ENCODE measurements at places on chromosomes 6 and 20.

GRCh38 chr6:3022765-3023662 is 23.3 kb downstream of the NQO2 start:
- peak; percentile 22 for DNase-seq

DNA sequence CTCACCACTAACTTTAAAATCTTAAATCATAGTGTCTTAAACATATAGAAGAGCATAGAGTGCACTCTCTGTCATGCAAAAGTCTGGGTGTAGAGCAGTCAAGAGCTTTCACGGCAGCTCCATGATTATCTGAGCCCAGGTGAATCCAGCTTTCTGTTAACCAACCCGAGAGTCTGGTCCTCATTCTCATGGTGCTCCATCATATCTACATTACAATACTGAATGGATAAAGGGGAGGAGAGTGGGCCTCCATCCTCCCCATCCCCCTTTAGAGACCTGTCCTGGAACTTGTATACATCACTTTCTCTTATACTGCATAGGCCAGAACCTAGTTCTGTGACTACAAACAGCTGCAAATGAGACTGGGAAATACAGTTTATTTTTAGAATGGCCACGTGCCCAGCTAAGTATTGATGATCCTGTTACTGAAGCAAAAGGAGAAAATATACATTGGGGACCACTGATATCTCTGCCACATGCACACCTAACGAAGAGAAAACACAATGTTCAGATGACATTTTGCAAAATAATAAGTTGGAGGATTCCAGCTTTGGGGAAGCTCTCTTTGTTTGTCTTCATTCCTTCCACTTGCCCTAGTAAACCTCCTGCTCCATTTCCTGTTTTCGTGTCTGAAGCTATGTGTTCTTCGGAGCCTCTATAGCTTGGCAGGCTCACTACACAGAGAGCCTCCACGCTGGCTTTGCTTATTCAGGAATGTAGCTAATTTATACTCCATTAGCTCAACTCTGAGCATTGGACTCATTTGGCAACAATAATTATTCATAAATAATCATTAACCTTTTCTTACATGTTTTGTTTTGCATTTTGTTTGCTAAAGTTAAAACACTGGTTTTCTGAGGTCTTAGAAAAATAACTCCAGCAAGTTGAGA is 110.1 kb downstream of the IYD start:
- DNase-seq: no peak

DNA sequence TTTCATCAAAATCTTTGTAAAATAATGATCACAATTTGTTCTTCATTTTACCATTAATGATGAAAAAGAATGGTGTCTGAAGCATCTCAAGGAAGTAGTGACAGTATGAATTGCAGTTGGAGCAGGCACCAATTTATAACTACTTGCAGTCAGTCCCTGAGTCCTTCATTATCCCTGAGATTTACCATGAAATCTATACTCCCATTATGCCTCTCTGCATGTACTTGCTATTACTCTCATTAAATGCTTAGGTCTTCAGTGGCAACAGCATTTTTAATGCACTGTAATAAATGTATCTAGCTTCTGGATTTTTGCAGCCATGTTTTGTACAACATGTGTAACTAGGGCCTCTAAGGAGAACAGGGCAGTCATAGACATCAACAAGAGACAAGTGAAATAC is 708.8 kb downstream of the EYS start:
- no peak for DNase-seq

DNA sequence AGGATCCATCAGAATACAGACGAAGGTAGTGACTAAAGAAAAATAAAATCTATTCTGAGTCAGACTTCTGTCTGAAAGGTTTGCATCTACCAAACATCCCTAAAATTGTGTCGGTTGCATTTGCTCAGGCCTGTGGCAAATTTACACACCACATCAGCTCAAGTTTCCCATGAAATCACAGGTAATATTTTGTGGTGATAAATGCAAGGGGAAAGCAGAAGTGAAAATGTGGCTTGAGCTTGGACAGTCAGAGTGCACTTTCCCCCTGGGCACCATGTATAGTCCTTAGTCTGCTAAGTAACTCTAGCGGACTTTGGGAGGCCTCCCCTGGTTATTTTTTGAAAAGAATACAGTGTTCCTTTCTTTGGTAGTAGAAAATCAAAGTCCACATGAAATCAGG is 159.1 kb downstream of the PKHD1 start:
- no peak for DNase-seq

GRCh38 chr6:5282191-5282623 is 20.9 kb downstream of the FARS2 start:
- no peak for DNase-seq

DNA sequence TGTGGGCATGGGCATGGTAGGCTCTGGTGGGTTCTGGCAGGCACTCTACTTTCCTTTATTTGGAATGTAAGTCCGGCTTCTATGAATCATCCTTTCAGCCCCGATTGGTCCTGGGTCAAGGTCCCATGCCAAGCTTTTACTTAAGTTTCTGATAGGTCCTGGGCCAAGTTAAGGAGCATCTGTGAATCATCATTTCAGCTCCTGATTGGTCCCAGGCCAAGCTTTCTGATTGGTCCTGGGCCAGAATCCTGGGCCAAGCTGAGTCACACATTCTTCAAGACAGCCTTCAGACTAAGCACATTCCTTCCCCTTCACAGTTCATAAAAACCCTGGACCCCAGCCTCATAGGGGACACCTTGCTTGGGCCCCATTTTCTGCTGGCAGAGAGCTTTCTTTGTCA is 231.0 kb upstream of the EYS start:
- DNase-seq: no peak

DNA sequence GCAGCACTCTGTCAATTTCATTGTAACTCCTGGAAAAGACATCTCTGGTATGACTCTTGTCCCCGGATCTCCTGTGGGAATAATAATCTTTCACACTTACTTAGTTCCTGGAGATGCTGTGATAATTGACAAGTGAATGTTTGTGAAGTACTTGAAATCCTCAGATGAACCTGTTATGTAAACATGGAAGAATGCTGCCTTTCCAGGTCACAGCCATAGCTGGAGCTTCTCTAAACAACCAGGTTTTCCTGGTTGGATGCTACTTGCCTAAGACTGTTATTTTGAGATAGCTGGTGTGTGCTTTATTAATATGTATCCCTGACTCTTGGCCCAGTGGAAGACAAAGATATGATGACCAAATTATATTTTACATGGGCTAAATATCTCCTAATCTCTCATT is 228.6 kb downstream of the KCNQ5 start:
- DNase-seq: no peak

GRCh38 chr6:25553502-25553901 is 98.5 kb upstream of the SCGN start:
- DNase-seq: no peak

DNA sequence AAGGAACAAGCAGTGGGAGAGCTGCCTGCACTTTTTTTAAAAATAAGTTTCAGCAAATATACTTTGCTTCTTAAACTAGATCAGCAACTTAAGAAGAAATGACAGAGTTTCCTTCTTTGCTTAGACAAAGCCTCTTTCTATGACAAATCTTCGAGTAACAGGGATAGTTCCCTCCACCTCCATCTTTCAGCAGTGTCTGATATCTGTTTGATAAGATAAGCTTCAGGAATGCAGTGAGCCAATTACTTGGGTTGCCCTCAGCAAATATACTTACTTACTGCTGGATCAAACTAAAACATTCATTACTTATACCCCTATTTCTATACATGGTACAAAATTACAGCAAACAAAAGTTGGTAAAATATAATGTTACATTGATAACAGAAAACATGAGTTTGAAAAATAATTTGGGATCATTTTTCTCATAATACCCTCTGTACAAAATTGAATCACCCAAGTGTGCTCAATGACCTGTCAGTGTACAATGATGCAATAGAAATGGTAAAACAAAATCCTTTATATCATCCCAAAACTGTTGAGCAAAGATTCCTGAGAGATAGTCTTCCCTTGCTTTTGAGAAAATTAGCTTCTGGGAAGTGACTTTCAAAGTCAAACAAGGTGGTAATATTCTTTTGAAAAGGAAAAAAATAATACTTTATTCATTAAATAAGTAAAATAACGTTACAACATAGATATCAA is 24.5 kb downstream of the FRK start:
- DNase-seq: no peak

DNA sequence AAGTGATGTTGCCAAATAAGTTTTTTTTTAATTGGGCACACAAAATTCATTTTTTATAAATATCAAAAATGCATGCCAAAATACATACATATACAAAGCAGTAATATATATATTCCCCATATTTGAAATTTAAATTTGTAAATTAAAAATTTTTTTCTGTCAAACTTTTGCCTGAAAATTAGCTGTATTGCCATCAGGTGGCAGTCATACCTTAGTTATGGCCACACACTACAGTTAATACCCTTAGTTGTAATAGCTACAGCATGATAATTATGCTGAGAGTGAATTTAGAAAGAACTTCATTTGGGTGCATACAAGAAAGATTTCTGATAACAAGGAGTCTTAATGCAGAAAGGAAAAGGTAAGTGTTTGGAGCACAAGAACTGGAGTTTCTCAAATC is 46.2 kb upstream of the SDHAF4 start:
- no peak for DNase-seq

Data from stimulated activated CD8-positive, alpha-beta memory T cell treated with anti-CD3 and anti-CD28 coated beads, Interleukin-2, amount 100 ng/mL, for 1 hour (primary cell).